CD8-positive, alpha-beta memory T cell (primary cell): ENCODE measurements at places on chromosomes 2 and 18.

DNA sequence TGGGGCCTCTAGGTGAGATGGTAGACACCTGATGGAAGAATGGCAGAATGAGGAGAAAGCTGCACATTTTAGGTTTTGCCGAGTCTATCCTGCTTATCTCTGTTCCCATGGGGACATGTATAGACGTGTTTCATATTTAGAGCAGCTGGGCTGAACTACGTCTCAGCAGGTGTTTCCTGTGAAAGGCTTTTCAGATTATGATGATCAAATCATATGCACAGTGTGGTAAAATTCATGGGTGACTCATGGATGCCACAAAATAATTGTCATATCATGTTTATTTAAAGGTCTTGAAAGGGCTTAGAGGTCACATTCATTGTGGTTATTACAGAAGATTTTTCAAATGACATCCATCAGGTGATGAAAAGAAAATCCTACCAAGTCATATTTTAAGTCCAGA is 90.5 kb downstream of the ICOS start:
- no peak for DNase-seq

GRCh38 chr2:147356157-147356556 is 488.7 kb upstream of the ACVR2A start:
- no peak for DNase-seq

DNA sequence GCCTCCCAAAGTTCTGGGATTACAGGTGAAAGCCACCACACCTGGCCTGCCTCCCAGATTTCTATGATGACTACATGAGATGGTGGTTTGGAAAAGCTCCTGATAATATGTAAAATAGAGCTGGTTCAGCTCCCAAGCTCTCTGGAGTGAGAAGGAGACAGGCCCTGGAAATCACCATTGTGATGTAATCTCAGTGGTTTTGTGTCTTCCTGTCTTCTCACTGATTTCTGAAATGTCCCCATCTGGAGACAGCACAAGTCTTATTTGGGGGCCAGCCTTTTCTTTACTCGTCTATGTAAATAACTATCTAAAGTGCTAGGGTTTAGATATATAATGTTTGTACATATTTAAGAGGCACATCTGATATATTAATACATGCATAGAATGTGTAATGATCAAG is 64.0 kb downstream of the CCNT2 start:
- no peak for DNase-seq

DNA sequence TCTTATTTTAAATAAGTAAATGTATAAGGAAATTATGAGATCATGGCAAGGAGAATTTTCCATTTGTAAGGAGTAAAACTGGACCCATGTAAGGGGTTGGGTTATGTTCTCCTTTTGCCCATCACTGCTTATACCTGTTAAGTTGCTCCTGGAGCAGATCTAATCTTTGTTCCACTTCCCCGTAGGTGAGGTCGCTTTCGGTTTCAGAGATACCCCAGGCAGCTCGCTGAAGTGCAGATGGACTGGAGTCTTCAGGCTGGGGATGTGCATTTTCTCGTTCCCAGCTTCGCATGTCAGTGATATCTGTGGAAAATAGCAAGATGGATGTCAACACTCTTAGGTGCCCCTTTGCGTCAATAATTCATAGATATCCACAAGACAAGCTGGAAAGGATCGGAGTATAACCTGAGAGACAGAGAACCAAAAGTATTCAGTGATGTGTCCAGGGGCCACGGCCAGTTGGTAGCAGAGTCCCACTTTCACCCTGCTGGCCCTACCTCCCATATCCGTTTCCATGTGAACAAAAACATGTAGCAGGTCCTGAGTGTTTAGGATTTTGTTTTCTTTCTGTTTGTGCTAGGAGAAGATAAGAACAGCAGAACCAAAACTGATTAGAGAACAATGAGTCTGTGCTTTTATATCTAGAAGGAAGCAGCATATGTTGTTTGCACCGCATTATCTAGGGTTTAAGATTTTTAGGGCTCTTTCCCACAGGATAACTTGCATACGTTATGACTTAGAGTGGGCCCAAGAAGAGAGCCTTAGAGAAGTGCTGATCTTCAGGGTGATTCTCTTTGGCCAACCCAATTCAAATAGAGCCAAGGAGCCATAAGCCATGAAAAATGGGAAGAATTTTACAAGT is 36.0 kb downstream of the GCA start:
- no peak for DNase-seq

- no peak for DNase-seq
These were observed 395.3 kb downstream of the NUP35 start for GRCh38 chr2:183519371-183520056.

- no peak for DNase-seq
These were observed 75.5 kb upstream of the ZNF532 start for GRCh38 chr18:58788971-58789875.

- no peak for DNase-seq
These were observed 147.6 kb downstream of the SLC8A1 start for GRCh38 chr2:40304340-40304739.

- no peak for DNase-seq
These were observed 161.8 kb downstream of the DLGAP1 start for GRCh38 chr18:4293337-4293736.

- no peak for DNase-seq
These were observed 11.6 kb downstream of the FHL2 start for GRCh38 chr2:105387225-105387624.

- no peak for DNase-seq
These were observed 14.7 kb upstream of the ARHGAP25 start for GRCh38 chr2:68719912-68720311.

- DNase-seq: no peak
These were observed 19.1 kb upstream of the AFTPH start for GRCh38 chr2:64504774-64505720.

GRCh38 chr18:63273222-63273927 is 46.2 kb downstream of the BCL2 start:
- DNase-seq: no peak

- peak; percentile 24 for DNase-seq
These were observed 85.5 kb upstream of the PGAP1 start for GRCh38 chr2:197011801-197012641.

DNA sequence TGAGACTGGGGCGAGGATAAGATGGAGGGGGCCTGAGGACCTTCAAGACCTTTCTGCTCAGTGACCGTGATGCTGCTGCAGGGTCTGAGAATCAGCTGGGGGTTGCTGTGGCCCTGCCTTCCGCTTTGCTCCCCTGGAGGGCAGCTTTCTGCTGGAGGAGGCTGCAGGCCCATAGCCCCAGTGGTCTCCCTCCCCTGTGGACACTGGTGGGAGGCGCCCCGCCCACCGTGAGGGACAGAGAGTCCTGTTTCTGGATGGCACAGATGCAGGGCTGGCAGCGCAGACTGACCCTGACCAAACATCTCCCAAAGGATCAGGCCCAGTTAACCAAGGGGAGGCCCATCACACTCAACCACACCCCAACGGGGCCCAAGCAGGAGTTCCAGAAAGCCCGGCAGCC is 42.8 kb downstream of the PLB1 start:
- DNase-seq: no peak

DNA sequence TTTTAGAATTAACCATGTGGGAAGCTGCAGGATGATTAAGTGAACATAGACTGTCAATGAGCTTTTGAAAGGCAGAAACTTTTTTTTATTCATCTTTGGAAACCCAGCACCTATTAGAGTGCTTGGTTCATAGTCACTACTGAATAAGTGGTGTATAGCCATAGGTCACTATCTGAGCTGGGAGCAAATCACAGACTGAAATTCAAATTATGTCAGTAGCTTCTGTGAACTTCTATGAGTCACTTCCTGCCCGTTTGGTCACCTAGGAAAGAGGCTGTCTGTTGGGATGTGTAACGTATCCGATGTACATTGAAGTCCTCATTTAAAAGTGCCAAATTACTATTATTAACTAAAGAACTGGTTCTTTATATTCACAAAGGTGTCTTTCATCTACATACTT is 20.5 kb upstream of the SLC40A1 start:
- no peak for DNase-seq

GRCh38 chr18:79989195-79989497 is 783 bp upstream of the TXNL4A start:
- no peak for DNase-seq

GRCh38 chr18:231563-231962 is 36.3 kb downstream of the THOC1 start:
- no peak for DNase-seq

DNA sequence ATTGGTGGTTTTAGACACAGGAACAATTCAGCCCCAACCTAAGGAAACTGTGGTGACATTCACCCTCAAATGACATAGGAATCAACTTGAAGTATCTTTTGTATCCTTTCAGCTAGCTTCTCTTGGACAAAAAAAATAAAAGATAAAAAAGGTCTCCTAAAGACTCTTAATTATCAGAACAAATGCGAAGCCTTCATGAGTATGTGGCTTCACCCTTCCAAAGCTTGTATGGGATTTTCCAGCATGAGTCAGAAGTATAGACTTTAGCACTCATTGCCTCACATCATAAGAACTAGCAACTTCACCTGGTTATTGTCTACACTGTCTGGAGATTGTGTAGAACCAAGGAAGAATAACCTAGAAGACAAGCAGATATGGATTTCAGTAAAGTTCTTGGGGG is 135.4 kb downstream of the LAMA3 start:
- DNase-seq: no peak

- DNase-seq: no peak
These were observed 60.5 kb downstream of the HK2 start for GRCh38 chr2:74894272-74894981.

GRCh38 chr2:161991991-161992390 is 82.0 kb downstream of the DPP4 start:
- no peak for DNase-seq

- DNase-seq: no peak
These were observed 130.7 kb upstream of the TPO start for GRCh38 chr2:1282552-1282951.

DNA sequence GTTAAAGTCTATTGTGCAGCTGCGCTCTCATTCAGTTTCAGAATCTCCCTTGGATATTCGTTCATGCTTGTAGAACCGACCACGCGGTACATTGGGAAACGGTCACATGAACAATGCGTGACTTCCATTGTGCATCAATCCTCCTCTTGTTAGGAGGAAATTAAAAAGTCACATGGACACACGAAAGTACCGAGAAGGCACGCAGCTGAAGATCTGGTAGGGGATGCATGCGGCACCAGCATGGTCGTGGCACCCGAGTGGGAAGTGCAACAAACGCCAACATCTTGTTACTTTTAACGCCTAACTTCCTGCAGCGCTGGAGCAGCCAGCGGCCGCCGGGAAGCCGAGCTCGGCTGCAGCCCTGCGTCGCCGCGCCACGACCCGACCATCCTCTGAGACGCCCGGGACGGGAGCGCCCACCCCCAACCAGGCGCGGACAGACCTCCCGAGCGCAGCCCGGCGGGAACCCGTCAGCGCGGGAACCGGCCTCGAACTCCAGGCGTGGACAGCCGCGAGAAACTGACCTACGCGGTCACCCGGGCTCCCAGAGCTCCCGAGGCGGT is 412 bp downstream of the OSBPL1A start:
- no peak for DNase-seq

DNA sequence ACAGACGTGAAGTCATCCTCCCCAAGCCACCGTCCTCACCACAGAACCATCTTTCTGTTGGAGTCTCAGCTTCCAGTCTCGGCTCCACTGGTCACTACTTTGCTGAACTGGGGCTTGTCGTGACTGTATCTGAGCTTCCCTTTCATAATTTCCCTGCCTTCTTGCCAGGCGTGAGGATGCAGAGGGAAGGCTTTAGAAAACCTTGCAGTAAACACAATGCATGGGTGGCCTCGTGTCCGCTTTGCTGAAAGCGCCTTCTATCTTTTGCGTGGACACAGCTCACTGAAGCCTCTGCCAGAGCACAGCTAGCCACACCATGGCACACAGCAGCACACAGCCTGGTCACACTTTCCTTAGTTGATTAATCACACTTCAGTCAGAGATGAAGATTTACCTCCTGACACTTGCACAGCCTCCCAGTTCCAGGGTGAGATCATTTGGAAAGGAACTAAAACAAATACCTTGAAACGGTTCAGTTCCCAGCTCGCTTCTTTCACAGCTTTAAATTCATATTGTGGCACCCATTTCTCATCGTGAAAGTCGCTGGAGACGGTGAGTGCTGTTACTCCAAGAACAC is 2.8 kb upstream of the GPR45 start:
- DNase-seq: no peak

DNA sequence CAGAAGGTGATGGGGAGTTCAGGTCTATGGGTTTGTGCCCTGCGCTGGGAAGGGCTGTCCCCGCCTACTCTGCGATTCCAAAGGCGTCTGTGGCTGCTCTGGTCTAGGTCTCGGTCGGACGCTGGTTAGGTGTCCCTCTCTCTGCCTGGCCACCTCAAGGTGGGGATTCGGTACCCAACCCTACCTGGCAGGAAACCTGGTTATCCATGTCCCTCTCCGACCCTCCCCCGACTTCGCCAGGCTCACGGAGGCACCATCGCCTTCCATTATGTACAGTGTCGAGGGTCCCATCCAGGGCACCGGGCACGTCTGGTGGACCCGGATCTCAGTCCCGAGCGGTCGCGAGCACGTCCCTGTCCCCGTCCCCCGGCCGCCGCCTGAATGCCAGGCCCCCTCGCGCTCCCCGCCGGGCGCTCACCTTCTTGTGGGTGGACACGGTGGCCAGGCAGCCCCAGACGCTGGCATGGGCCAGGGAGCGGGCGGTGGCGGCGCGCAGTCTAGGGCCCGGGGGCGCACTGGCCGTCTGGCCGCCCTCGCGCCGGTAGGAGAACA is 628 bp downstream of the CREG2 start:
- DNase-seq: no peak

- peak; percentile 41 for DNase-seq
These were observed 22.1 kb upstream of the KCNG2 start for GRCh38 chr18:79775441-79776221.

GRCh38 chr2:219681694-219682300 is 54.4 kb downstream of the SLC4A3 start:
- DNase-seq: no peak

DNA sequence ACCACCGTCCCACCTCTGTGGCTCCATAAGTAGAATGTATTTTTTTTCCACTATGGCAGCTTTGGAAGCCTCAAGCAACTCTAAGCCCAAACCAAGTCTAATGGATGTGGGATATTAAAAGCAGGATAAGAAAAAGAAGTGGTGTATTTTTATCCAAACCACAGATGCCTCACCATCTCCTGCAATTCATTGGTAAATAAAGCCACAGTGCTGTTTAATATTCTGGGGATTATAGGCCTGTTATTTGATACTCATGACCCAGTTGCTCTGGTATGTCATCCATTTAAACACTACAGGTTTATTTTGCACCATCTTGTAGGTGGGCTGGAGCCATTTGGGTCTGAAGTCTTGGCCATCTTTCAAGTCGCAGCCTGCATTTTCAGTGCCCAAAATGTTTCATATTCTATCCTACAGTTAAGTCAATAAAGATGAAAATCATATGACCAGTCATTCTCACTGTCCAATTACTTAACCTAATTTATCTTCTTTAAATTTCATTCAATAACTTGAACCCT is 279.5 kb upstream of the EPHA4 start:
- DNase-seq: no peak

- no peak for DNase-seq
These were observed 766 bp downstream of the MFF start for GRCh38 chr2:227325839-227326195.

GRCh38 chr2:22656426-22656825 is 728.6 kb upstream of the KLHL29 start:
- no peak for DNase-seq

DNA sequence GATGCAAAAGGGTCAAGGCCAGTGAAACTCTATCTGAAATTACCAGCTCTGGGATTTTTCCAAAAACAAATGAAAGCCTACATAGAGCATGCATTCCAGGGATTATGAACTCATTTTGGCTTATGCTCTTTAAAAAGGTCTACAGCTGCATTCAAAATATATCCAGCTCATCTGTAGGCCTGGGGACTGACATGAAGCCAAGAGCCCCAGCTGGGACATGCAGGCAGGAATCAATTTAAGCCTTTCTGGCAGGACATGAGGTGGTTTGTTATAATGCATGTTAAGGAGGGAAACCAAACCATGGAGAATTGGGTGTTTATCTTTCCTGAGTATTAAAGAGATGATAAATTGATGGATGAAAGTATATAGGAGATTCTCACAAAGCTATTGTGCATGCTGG is 164.5 kb downstream of the RBM43 start:
- no peak for DNase-seq
